A549 treated with GW870086 at 1 μM for 4 hours (cell line): ENCODE measurements at places on chromosomes 3 and 15. TPM values are rescaled to one million over a fixed set of nuclear protein-coding genes. Genes with fewer than 3 reads are reported as not detected.

Gene MUSTN1
- total RNA-seq: 0.35 TPM in 1 of 5 replicates, not detected in the others

Gene COMMD2
- 32.2 to 40.3 TPM (median 36.4 TPM) in 5 replicates for total RNA-seq

Gene C3orf85
- not detected in 5 replicates for total RNA-seq

Gene PTH1R
- 0.59 to 1.1 TPM (median 0.94 TPM) in 5 replicates for total RNA-seq

Gene ZNF660
- not detected in 5 replicates for total RNA-seq

Gene CACNA2D3
- total RNA-seq: 0.15 to 0.34 TPM (median 0.25 TPM) in 4 of 5 replicates, not detected in the other

Gene NXPE3
- total RNA-seq: 19.8 to 27.1 TPM (median 21.9 TPM) in 5 replicates

Gene THRB
- total RNA-seq: 1.1 to 1.4 TPM (median 1.3 TPM) in 5 replicates

Gene NR2E3
- 0.12 to 0.59 TPM (median 0.22 TPM) in 4 of 5 replicates, not detected in the other for total RNA-seq

Gene CLDN18
- not detected in 5 replicates for total RNA-seq

Gene MYD88
- 22.8 to 26.1 TPM (median 24.8 TPM) in 5 replicates for total RNA-seq

Gene CEMIP
- total RNA-seq: 1.3 to 1.7 TPM (median 1.4 TPM) in 5 replicates

Gene FAM3D
- not detected in 5 replicates for total RNA-seq

Gene ZNF662
- total RNA-seq: not detected in 5 replicates

Gene HTR3E
- total RNA-seq: not detected in 5 replicates

Gene HRG
- total RNA-seq: not detected in 5 replicates

Gene TRIM59
- total RNA-seq: 6.3 to 12.4 TPM (median 9.0 TPM) in 5 replicates

Gene MAGEF1
- total RNA-seq: 24.8 to 29.4 TPM (median 29.1 TPM) in 5 replicates

Gene ABCC5
- 12.1 to 17.6 TPM (median 16.2 TPM) in 5 replicates for total RNA-seq

Gene AGTR1
- 0.49 to 0.77 TPM (median 0.55 TPM) in 5 replicates for total RNA-seq

Gene MORC1
- not detected in 5 replicates for total RNA-seq
